ENCODE measurements at places on chromosomes 1 and 21. TPM values are rescaled to one million over a fixed set of nuclear protein-coding genes. Genes with fewer than 3 reads are reported as not detected.

TCP10L gene
- total RNA-seq, result under 0.01 TPM

AGTRAP gene
- total RNA-seq, result 51.0 TPM

CFAP74 gene
- not detected for total RNA-seq

RGS1 gene
- not detected for total RNA-seq

PIK3R3 gene
- total RNA-seq, result 3.9 TPM

GNG4 gene
- total RNA-seq, result 3.0 TPM

Measured in uterine smooth muscle cell (primary cell).